Fibroblast of skin of right quadriceps (primary cell): ENCODE measurements at places on chromosomes 4 and X.

GRCh38 chr4:135770505-135770904 is 1568.9 kb upstream of the PABPC4L start:
- no peak for DNase-seq

DNA sequence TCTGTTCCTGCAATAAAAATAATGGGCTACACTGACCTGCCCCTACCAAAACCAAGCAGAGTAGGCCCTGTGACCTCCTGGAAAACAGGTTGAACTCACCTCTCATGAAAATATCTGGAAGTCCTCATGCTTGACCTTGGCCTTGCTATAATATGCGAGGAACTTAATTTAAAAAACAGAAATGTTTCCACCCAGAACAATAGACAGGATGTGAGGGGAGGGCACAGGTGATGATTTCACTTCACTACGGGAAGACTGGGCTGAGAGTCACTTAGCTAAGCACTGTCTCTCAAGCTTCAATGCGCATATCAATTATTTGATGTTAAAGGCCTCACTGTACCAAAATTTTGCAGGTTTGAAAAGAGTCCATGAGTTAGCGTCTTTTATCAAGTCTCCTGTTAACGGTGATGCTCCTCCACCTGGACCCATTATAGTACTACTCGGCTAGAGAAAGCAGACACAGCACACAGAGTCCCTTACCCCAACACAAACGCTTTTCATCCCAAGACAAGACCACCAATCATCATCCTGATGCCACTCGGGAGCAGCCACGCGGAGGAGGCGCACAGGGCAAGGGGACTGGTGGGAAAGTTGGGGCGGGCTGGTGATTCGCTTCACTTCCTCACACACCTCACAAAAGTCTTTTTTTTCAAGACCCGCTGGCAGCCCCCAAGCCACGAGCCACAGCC is 25.9 kb downstream of the ZNF721 start:
- peak; percentile 10 for DNase-seq

GRCh38 chrX:65035446-65035770 is 59.2 kb upstream of the ZC4H2 start:
- DNase-seq, result peak; percentile 42

DNA sequence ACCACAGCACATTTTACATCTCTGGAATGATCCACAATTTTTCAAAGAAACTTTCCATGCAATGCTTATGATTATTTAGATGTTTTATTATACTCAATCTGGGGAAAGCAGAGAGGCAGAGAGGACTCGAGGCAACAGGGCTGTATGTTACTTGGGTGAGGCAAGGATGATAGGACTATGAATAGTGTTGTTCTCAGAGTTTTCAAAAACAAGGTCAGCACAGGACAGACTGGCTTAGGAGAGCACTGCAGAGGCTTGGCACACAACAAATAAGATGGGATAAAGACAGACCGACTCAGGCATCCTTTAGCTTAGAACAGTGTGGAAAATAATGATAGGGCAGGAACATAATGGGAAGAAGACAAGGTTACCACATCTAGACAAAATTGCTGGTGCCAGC is 65.4 kb downstream of the TMEM150C start:
- no peak for DNase-seq

DNA sequence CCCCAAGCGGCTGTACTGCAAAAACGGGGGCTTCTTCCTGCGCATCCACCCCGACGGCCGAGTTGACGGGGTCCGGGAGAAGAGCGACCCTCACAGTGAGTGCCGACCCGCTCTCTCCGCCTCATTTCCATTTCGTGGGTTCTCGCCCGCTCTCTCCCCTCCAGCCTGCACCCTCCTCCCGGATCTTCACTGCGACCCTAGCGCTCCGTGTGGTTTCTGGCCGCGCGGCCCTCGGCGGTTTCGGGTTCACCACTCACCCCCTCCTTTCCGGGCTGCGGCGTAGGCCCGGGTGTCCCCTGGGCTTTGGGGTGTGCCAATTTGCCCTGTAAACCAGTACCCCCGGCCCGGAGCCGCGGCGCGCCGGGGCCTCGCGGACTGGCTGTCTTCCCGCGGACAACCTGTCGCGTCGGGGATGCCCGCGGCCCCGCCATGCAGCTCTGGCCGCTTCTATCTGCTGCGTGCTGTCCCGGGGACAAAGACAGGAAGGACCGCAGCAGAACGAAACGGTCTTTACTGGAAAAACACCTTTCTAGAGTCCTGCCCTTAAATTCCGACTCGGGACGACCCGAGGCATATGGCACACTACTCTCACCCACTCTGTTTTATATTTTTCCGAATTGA is 737 bp downstream of the FGF2 start:
- DNase-seq, result peak; percentile 47

GRCh38 chr4:159966746-159967145 is 863.9 kb downstream of the RAPGEF2 start:
- DNase-seq, result no peak

DNA sequence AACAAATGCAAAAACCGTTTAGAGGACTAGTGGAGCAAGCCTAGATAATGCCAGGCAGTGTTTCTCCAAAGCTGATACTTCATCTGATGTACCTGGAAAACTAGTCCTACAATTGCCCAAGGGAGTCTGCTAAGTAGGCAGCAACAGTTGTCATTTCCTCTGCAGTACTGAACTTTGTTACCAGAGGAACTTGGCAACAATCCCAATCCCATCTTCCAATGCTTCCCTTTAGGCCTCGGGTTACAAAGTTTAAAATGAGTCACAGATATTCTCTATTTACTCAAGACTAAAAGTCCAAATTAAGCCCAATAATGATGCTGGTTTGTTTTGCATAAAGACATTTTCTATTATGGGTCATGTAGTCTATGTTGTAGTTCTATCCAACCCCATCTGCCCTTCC is 120.0 kb upstream of the GLRA2 start:
- peak; percentile 60 for DNase-seq

GRCh38 chr4:98387345-98388026 is 126.3 kb downstream of the RAP1GDS1 start:
- DNase-seq, result no peak

- peak; percentile 44 for DNase-seq
Observed at GRCh38 chr4:75497133-75497532, 17.1 kb downstream of the RCHY1 start.

GRCh38 chr4:87109945-87110344 is 110.5 kb downstream of the KLHL8 start:
- DNase-seq, result no peak

DNA sequence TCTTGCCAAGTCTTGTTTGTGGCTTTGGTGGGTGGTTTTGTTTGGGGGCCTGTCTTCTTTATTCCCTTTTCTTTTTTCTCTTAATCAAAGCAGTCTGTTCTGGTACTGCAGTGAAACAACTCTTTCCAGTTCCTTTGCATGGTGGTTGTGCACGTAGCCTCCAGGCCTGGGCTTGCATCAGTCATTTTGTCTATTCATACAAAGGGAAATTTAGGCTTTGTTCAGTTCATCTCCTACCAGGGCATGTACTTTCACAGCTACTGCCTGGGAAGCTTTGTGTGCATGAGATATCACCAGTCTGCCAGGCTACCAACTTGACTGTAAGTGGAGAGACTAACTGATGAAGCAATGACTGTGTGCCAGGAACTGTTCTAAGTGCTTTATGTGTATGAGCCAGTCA is 8.5 kb downstream of the TRIM2 start:
- DNase-seq, result no peak

DNA sequence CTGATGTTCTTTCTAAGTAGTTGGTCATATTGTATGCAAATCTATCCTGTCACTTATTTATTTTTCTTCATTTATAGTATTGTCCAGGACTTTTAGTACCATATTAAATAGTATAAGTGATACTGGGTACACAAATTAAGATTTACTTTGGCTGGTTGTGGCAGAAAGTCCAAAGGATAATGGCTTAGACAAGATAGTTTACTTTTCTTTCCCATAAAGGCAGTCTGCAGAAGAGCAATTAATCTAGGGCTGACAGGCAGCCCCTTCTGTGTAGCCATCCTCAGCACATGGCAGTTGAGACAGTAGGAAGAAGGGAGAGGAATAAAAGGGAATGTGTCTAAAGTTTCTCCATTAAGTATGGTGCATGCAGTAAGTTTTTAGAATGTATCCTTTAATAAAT is 6.4 kb downstream of the RBM10 start:
- DNase-seq, result no peak

GRCh38 chr4:41797260-41797659 is 48.7 kb upstream of the PHOX2B start:
- no peak for DNase-seq

GRCh38 chrX:63720293-63720692 is 64.7 kb downstream of the ARHGEF9 start:
- DNase-seq, result no peak

DNA sequence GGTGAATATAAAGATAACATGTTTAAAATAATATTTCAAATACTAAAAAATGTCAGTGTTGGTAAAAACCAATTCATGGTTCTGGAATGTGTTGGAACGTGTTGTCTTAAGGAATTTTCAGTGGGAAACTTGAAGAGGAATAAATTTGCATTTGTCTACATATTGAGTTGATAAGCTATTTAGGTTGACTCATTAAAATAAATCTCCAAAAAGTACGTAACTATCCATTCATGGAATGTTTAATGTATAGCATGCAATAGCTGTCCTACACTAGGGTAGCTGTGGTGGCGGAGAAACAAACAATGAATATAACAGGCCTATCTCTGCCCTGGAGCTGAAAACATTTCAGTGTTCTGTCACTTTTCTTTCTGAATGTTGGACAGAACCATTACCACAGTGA is 20.3 kb downstream of the SHISA3 start:
- DNase-seq, result peak; percentile 79

DNA sequence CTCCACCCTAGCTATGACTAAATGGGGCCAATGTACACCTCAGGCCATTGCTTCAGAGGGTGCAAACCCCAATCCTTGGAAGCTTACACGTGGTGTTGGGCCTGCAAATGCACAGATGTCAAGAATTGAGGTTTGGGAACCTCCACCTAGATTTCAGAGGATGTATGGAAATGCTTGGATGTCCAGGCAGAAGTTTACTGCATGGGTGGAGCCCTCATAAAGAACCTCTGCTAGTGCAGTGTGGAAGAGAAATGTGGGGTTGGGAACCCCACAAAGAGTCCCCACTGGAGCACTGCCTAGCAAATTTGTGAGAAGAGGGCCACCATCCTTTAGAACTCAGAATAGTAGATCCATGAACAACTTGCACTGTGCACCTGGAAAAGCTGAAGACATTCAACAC is 284.1 kb downstream of the ANTXR2 start:
- DNase-seq, result no peak

GRCh38 chr4:1993169-1993516 is 15.6 kb downstream of the NELFA start:
- DNase-seq, result no peak

DNA sequence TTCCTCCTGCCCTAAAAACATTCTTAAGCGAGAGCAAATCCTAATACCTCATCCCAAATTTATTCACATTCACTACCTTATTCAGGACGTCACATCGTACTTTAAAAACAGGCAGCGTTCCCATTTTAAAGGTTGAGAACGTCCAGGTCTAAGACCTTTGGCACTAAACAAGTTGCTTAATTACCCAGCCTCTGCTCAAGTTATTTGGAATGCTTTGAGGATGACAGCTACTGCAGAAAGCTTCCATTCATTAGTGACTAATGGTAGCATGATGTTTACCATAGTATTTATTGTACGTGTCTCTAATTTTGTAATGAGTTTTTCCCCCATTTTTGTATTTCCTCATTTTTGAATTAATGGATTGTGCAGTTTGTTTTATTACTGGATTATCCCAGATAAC is 1.5 kb downstream of the USP38 start:
- DNase-seq, result peak; percentile 19

GRCh38 chr4:162706632-162707031 is 460.1 kb downstream of the NAF1 start:
- no peak for DNase-seq

DNA sequence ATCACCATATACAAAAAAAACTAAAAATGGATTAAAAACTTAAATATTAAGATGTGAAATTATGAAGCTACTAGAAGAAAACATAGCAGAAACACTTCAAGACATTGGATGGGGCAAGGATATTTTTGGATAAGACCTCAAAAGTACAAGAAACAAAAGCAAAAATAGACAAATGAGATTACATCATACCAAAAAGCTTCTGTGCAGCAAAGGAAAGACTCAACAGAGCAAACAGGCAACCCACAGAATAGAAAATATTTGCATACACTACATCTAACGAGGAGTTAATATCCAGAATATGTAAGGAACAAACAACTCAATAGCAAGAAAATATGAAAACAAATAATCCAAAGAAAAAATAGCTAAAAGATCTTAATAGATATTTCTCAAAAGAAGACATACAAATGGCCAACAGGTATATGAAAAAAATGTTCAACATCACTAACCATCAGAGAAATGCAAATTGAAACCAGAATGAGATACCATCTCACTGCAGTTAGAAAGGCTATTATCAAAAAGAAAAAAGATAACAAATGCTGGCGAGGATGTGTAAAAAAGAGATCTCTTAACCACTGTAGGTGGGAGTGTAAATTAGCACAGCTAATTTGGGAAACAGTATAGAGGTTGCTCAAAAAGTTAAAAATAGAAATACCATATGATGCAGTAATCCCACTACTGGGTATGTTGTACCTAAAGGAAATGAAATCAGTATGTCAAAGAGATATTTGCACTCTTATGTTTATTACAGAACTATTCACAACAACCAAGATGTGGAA is 17.8 kb upstream of the LRCH2 start:
- DNase-seq, result no peak

GRCh38 chrX:25131055-25131454 is 115.3 kb upstream of the ARX start:
- DNase-seq, result no peak

DNA sequence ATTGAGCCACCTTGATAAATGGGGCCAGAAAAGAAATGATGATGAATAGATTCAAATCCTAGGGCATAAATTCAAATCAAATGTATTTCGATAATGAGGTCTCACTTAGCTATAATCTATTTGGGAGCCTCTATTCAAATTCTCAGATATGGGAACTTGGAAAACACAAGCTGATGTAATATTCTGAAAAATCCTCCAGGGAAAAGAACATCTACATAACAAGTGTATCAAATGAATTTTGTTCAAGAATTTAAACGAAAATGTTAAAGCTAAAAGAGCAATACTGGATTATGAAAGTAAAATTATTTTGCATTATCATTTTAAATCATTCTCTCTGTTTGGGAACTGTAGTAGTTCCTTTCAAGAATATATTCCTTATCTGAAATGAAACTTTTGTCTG is 38.9 kb upstream of the RAP1GDS1 start:
- DNase-seq, result no peak

- no peak for DNase-seq
Observed at GRCh38 chr4:10385994-10386394, 71.2 kb downstream of the ZNF518B start.

- no peak for DNase-seq
Observed at GRCh38 chr4:109648997-109649575, 54.2 kb downstream of the CASP6 start.

DNA sequence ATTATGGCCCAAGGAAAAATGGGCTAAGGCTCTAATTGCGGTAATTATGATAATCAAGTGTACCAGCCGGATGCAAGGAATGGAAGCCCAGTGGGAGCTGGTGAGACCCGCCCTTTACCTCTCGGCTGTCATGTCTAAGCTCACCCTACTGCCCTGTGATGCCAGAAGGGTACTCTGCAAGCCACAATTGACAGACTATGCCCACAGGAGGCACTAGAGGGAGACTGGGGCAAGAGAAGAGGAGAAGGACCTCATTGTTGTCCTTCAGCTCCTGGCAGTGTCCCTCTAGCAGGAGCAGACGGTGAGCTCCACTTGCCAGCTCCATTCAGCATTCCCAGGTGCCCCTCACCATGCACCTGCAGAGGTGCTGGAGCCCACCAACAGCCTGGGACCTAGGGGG is 141.8 kb downstream of the SMIM20 start:
- no peak for DNase-seq
